Hippocampal formation (tissue), 2 donors: ENCODE measurements at places on chromosomes 16 and 17.

DNA sequence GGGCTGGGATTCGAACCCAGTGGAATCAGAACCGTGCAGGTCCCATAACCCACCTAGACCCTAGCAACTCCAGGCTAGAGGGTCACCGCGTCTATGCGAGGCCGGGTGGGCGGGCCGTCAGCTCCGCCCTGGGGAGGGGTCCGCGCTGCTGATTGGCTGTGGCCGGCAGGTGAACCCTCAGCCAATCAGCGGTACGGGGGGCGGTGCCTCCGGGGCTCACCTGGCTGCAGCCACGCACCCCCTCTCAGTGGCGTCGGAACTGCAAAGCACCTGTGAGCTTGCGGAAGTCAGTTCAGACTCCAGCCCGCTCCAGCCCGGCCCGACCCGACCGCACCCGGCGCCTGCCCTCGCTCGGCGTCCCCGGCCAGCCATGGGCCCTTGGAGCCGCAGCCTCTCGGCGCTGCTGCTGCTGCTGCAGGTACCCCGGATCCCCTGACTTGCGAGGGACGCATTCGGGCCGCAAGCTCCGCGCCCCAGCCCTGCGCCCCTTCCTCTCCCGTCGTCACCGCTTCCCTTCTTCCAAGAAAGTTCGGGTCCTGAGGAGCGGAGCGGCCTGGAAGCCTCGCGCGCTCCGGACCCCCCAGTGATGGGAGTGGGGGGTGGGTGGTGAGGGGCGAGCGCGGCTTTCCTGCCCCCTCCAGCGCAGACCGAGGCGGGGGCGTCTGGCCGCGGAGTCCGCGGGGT is at the start of gene CDH1:
CDH1 (plus strand) TSS at position 247 of the 684 bp plus-strand sequence; CDS start at position 371, 124 bp downstream.
- DNase-seq = no peak

DNA sequence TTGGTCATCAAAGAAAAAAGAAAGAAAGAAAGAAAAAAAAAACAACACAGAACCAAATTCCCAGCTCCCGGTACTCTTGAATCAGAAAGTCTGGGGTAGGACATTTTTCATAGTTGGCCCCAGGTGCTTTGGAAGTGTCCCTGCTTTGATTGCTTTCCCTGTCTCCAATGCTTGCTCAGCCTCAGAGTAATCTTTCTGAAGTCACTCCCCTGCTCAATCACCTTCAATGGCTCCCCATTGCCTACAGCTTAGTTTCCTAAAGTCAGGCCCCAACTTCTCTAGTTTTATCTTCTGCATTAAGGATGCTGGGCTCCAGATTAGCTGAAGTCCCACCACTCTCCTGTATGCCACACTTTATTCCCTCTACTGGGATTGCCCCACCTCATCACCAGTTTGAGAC is 17.1 kb downstream of the CNGB1 start:
- DNase-seq = no peak

DNA sequence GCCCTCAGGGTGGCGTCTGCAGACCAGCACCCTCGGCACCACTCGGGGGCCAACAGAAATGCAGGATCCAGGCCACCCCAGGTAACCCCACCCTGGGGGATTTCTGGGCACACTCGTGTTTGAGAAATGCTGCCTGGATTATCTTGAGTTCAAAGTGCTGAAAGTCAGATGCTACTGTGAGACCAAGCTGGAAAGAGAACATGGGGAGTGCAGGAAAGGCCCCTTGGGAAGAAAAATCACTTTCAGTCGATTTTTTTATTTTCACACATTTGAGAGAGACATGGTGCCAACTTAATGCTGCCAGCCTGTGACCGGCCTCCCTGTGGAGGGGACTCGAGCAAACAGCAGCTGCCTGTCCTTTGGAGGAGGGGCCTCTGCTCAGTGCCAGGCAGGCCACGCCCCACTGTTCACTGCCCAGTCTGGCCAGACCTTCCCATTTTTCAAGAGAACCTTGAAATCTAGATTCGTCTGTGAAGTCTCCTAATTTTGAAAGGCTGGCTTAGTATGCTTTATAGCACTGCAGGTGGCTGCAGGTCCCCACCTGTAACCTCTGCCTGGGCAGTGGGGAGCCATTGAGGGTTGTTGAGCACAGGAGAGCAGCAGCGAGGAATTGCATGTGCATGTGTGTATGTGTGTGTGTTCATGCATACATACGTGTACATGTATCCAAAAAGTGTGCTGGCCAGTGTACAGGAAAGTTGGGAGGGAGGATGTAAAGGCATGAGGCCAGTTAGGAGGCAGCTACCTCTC is 70.7 kb upstream of the PLCG2 start:
- peak; percentile 40 for DNase-seq

DNA sequence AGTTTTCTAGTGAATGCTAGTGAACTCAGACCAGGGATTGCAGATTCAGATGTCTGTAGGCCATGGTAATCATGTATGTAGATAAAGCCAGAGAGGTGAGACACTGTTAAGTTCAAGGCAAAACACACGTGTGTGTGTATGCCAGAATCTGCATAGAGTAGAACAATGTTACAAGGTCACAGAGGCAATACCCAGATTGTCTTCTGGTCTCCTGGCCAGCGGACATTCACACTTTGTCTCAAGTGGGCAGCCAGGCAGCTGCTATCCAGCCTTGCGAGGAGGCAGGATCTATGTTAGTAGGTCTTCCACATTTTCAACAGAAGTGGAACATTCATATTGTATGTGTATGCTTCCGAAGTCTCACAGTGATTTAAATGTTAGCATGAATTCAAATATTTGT is 244.4 kb downstream of the FTO start:
- DNase-seq = no peak

DNA sequence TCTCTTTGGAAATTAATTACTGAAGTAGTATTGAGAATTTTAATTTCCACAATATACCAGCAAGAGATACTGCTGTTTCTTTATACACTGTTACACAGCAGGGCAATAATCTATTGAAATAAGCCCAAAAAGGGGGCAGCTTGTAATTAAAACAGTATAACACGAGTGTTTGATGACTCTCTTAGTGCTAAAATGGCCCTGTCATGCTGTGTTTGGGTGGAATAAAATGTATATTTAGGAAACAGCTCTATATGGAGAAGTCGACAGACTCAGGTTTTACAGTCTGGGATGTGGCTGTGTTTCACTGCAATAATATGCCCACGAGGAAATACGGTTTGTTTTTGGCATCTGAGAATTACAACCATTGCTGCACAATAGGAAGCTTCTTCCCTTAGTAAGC is 537.7 kb upstream of the HSBP1 start:
- DNase-seq = no peak

DNA sequence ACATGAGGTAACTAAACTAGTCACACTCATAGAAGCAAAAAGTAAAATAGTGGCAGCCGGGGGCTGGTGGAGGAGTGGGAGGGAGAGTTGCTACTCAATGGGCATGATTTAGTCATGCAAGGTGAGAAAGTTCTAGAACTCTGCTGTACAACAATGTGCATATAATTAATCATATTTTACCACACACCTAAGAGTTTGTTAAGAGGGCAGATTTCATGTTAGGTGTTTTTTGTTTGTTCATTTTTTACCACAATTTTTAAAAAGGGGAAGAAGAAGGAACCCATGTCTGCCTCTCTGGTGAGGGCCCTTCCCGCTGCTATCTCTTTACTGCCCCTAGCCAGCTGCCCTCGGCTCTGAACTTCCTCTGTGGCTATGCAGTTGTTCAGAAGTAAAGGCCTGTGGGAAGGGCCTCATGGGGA is 11.2 kb downstream of the CD300LB start:
- no peak for DNase-seq

DNA sequence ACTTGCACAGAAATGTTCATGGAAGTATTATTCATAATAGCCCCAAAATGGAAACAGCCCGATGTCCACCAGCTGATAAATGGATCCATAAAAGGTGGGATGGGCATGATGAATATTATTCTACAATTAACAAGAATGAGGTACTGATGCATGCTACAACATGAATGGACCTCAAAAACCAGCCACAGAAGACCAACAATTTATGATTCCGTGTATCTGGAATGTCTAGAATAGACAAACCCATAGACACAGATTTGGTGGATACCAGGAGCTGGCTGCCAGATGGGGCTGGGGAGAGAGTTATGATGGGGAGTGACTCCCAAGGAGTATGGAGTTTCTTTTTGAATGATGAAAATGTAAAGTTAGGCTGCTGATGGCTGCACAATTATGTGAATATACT is 10.8 kb upstream of the NAGLU start:
- no peak for DNase-seq

DNA sequence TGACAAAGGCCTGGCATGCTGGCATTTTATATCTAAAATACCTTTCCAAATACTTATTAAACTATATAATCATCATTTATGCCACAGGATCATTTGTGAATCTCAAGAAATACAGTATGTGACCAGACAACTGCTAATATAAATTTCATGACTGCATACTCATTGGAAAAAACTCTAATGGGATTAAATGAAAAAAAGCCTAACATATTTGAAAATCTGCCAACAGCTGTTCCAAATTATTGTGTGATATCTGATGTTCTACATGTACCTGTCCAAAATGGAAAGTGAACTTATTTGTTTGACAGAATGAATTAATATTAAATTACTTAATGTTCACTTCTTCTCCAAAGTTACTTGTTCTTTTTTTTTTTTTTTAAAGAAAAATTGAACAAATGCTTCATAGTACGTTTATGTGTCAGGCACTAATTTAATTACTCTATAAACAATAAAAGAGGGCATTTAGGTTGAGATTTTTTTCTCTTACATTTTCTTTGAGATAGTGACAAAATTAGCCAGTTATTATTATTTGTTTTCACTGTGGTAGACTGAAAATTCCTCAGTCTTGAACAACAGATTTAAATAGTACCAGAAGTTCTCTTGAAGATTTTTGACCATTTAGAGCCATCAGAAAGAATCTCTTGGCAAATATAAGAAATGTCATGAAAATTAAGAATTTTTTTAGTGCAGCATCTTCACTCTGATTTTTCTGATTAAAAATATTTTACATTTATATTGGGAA is 114.0 kb downstream of the FTO start:
- no peak for DNase-seq

- DNase-seq = no peak
Measured at GRCh38 chr16:50126183-50126582, 26.9 kb upstream of the TENT4B start.

DNA sequence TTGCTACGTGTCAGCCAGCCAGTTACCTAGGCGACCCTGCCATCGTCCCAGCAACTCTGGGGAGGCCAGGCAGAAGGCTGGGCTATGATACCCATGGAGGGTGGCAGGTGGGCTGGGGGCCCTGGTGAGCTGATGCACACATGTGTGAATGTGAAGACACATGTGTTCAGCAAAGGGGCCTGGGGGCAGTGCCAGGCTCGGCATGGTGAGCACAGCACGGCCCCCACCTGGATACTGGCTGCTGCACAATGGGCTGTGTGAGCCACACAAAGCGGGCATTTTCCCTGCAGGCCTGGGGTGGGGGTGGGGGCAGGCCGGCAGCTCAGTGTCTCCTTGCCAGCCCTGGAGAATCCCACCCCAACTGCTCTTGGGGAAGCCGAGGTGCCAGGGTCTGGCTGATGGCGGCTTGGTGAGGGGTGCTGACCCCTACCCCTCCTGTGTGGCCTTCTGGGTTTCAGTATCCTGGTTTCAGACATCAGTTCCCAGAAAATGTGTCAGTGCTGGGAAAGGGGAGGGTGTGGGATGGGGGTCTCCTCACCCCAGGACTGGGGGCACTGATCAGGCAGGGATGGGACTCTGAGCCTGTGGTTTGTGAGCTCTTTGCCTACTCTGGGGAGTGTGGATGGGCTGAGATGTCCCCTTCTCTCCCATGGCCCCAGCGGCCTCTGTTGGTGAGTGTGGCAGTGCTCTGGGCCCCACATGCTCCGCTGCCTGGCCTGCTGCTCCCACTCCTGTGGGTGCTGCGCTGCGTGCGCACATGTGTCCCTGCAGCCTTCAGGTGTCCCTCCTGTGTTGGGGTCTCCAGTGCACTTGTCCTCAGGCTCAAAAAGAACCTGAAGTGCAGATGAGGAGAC is 5.1 kb downstream of the LLGL1 start:
- peak; percentile 86 for DNase-seq

GRCh38 chr17:7627250-7628121 is at the start of gene SAT2:
Gene SAT2 (minus strand): TSS chr17:7627821. CDS start chr17:7627635, 186 bp downstream.
- DNase-seq = peak; percentile 95

DNA sequence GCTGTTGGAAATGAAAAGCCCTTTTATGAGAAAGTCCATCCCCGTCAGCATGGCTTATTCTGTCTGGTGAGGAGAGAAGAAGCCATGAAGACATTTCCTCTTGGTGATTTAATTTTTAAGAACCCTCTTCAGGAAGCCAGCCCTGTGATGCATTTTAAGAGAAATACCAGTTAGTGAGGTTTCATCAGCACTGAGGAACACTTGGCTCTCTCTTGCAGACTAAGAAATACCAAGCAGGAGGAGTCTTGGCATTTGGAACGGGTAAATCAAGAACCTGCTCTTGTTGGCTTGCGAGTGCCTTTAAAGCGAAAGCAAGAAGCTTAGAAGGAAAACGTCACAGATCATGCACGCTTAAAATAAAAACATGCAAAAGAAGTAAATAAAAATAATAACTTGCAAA is 17.5 kb downstream of the RAB11FIP3 start:
- no peak for DNase-seq

DNA sequence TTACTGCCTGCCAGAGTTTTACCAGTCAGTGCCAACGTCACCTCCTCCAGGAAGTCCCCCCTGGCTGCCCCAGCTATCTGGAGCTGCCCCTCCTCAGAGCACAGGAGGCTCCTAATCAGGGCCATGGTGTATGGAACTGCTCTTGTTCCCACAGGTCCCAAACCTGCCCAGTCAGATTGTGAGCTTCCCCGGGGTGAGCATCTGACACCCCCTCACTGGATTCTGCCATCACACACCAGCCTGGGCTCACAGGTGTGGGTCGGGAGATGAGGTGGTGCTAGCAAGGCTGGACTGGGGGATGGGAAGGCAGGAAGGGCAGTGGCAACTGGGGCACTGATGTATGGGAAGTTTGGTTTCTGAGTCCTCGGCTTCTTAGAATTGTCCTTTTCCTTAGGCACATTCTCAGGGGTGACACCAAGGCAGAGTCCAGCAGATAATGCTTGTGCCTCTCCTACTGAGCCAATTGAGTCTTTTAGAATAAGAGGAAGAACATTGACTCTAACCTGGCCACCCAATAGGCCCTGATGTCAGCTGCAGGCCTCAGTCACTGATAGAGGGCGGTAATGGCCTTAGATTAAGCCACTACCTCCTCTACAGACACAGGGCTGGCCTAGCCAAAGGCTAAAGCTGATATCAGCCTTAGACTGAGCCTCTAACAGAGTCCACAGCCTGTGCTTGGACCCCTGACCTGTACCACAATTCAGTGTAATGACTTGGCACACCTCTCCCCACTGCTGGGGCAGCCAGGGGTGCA is 107.9 kb downstream of the WSCD1 start:
- no peak for DNase-seq

- peak; percentile 35 for DNase-seq
Measured at GRCh38 chr17:57486882-57487301, 230.6 kb downstream of the MSI2 start.

GRCh38 chr17:63626551-63627180 is 4.4 kb downstream of the MAP3K3 start:
- DNase-seq = no peak
